ENCODE measurements at places on chromosomes 1 and 21.

- no peak for DNase-seq
Observed at GRCh38 chr1:197441999-197442414, 174.0 kb downstream of the CRB1 start.

DNA sequence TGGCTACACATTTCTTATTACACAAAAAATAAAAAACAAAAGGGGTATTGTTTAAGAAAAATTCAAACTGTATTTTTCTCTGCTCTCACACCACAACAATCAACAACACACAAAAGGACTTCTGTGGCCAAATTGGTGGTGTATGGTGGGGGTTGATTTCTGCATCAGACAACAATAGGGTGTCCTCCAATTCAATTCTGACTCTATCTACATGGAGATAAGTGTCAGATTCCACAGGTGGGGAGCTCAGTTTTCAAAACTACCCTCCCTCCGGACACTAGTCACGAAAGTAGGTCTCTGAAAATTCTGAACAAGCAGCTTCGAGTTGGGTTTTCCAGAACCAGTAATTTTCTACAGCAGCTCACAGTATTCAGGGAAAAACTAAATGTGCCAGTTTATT, 744.9 kb upstream of the NCAM2 start:
- DNase-seq = no peak

DNA sequence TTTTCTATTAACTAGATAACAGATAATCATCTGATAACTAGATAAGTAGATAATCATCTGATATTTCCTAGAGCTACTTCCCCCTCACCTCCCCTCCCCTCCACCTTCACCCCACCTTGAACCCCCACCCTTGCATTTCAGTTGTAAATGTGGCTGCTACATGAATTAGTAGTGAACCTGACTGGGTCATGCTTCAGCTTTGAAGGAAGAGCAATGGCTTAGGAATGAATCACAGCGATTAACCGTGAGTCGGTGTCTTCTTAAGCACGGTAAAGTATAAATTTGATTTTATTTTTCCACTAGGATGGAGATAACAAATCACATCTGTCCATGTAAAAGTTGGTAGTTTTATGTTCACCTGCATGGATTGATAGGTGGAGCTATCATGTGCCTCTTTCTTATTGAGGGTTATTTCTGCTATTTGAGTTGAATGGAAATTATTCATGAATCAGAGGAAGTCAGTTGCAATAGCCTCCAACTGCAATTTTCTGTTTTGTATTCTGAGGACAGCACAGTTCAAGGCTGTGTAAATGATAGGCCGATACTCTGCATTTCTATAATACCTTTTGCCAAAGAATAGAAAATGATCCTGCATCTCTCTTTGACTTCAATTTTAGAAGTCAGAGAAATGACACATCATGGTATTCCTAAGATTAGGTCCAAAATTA, 235.0 kb downstream of the PTGER3 start:
- DNase-seq = no peak

GRCh38 chr1:200290010-200290685, 119.7 kb downstream of the ZNF281 start:
- DNase-seq = peak; percentile 44

- no peak for DNase-seq
Observed at GRCh38 chr1:196513821-196514220, 94.4 kb downstream of the KCNT2 start.

GRCh38 chr1:162916407-162916806, 55.4 kb upstream of the CCDC190 start:
- no peak for DNase-seq

DNA sequence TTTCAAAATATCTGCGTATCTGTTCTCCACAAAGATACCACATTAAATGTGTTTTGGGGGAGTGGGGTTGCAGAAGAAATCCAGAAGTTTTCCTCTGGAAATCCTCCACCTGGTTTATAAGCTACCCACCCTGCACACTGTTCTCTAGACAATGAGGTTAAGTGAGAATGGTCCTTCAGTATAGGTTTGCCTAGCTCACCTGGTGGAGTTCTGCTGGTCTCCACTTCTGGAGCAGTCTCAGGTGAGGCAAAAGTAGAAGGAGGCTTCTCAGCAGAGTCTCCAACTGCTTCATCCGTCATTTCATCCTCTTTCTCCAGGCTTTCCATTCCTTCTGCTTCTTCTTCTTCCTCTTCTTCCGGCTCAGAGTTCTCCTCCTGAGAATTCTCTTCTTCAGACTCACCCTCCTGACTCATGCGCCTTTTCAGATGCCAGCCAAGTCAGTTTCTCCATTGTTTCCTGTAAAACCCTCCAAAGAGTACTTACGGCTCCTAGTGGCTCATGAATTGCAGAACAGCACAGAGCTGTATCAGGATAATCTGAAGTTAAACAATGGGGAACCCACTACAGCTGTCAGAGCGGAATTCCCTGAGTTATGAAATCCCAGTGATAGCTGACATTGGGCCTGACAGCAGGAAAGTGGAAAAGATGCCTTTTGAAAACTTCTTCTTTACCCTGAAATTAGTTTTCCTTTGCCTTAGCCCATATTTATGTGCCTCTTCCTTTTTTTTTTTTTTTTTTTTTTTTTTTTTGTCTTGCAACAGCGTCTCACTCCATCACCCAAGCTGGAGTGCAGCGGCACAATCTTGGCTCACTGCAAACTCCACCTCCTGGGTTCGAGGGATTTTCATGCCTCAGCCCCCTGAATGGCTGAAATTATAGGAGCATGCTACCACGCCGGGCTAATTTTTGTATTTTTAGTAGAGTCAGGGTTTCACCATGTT, 38.5 kb downstream of the MSTO1 start:
- DNase-seq = peak; percentile 56

DNA sequence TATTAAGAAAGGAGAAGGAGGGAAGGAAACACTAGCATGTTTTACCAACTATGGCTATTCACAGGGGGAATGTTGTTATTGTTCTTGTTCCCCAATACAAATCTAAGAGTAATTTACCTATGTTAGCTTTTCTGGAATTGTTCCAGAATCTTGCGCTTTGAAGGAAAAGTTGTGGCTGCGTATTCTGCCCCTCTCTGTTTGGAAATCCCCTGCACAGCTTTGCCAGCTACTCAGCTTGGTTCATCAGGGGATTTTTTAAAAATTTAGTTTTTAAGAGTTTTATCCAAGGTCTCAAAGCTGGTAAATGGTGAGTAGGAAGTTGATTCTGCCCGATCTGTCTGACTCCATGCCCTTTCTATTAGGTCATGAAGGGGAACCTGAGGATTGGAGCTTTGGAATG, 9.5 kb upstream of the IRF6 start:
- no peak for DNase-seq

DNA sequence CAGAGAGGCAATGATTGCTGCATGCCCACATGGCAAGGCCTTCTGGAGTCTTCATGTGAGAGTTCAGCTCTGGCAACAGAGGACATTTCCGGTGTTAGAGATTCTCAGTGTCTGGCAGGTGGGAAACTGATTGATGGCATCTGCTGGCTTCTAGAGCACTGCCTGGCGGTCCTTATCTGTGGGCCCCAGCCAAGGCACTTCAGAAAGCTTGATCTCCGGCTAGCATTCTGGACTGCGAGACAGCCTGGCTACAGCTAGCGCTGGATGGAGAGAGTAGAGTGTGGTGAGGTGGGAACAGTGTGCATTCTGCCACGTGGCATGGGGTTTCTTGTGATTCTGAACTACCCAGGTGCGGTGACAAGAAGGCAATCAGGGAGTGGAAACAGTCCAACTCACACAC, 9.4 kb downstream of the ZNF678 start:
- no peak for DNase-seq

DNA sequence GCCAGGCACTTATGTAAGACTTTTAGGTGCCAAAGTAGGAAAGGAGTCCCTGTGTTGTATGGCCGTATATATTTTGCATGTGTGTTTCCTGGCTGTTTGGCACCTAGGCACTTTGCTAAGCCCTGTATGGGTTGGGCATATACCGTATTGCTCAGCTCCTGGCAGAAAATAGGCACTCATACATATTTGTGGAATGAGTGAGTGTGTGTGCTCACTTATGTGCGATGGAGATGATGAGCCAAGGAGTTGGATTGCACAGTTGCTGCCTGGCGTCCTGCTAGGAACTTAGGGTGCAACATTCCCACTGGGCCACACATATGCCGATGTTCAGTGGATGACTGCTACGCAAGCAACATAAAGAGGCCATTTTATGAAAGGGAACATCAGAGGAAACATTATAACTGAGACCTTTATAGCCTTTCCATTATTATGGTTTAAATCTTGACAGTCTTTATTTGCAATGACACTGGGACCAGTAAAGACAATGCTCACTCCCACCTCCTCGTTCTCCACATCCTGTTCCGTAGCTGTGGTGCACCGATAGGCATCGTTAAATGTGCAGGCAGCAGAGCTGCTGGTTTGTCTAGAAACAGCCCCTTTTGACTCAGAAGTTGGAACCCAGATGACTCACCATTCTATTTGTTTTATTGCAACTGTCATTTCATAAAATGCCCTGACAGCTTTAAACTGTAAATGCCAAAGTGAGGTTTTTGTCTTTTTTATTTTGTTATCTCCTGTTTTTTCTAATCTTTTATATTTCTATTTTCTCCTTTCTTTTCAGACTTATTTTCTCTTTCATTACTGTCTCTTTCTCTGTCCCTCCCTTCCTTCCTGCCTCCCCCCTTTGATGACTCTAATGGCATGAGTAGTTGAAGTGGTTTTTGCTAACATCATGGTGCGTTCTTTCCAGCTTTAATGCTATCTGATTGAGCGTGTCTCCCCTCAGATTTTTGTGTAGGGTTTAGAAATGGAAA, 36.1 kb downstream of the PEX14 start:
- no peak for DNase-seq

DNA sequence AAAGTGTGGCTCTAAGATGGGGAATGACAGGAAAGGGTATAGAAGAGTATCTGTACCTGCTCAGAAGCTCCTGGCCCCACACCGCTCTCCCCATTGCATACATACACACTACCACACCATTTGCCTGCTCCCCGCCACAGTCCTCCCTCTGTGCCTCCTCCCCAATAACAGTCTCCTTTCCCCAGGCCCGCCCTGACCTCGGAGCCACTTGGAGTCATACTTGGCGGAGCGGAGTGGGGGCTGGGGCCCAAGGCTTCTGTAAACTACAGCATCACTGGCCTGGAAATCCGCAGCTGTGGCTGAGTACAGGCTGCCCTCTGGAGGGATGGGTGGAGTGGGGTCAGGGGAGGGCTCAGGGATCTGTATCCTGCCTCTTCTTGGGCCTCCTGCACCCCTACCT, 8.6 kb downstream of the SEMA6C start:
- DNase-seq = no peak

DNA sequence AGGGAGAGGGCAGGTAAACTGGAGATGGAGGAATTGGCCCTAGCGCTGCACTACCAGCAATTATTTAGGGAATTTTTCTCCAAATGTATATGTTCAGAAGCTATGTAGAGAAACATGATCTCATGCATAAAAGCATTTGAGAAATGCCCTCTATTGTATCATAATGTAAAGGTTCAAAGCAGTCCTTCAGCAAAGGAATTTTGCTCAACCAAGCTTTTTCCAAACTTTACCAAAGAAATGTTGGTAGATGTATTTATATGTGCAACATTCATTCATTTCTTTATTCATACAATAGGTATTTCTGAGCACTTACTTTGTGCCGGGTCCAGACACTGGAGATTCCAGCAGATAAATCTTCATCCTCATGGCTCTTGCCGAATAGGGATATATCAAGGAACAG, 64.4 kb downstream of the XCL1 start:
- no peak for DNase-seq

DNA sequence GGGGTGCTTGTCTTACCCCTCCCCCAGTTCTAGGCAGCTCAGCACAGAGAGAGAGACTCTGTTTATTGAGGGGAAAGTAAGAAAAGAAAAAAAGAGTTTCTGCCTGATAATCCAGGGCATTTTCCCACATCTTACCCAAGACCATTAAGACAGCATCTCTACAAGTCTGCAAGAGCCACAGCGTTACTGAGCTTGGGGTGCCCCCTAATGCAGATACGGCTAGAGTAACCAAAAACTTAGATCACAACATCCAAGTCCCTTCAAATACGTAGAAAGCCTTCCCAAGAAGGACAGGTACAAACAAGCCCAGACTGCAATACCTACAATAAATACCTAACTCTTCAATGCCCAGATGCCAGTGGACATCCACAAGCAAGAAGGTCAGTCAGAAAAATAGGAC, 6.2 kb upstream of the TEX50 start:
- DNase-seq = no peak

DNA sequence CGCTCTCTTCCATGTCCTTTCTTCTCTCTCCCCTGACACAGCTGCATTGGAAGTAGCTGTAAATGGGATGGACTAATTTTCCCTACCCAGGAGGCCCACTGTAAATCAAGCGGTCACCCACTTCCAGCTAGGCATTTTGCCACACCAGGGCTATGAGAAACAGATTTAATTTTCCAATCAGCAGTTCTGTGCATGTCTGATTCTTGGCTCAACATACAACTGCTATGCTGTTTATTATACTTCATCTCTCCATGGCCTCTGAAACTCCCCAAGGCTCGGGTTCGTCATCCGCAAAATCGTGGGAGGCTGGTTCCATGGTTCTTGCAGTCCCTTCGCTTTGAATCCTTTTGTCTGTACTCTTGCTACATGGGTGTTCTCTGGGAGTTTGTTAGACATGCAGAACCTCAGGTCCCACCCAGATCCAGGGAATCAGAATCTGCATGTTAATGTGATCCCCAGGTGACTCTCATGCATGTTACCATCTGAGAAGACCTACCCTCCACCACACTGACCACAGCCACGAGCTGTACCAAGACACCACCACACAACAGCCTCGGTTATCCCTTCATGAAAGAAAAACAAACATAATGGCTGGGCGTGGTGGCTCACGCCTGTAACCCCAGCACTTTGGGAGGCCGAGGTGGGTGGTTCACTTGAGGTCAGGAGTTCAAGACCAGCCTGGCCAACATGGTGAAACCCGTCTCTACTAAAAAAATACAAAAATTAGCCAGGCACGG, 190.5 kb downstream of the GABPA start:
- no peak for DNase-seq

- DNase-seq = no peak
Observed at GRCh38 chr1:207298186-207298585, 23.3 kb upstream of the CD55 start.

DNA sequence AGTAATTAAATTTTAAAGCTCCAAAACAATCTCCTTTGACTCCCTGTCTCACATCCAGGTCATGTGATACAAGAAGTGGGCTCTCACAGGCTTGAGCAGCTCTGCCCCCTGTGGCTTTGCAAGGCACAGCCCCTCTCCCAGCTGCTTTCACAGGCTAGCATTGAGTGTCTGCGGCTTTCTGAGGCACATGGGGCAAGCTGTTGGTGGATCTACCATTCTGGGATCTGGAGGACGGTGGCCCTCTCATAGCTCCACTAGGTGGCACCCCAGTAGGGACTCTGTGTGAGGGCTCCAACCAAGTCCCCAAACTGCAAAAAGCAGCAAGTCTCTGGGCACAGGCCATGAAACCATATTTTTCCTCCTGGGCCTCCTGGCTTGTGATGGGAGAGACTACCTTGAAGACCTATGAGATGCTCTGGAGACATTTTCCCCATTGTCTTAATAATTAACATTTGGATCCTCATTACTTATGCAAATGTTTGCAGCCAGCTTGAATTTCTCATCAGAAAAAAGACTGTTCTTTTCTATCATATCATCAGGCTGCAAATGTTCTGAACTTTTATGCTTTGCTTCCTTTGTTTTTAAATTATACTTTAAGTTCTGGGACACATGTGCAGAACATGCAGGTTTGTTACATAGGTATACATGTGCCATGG, 554.1 kb upstream of the OLFM3 start:
- peak; percentile 9 for DNase-seq

GRCh38 chr1:29685387-29685786, 449.1 kb downstream of the PTPRU start:
- DNase-seq = no peak
